ENCODE measurements at places on chromosomes 16 and 17.

GRCh38 chr17:47956791-47957590 is 692 bp downstream of the PRR15L start:
- DNase-seq = no peak

- no peak for DNase-seq
These were observed 24.7 kb downstream of the NTAN1 start for GRCh38 chr16:15031179-15031578.

DNA sequence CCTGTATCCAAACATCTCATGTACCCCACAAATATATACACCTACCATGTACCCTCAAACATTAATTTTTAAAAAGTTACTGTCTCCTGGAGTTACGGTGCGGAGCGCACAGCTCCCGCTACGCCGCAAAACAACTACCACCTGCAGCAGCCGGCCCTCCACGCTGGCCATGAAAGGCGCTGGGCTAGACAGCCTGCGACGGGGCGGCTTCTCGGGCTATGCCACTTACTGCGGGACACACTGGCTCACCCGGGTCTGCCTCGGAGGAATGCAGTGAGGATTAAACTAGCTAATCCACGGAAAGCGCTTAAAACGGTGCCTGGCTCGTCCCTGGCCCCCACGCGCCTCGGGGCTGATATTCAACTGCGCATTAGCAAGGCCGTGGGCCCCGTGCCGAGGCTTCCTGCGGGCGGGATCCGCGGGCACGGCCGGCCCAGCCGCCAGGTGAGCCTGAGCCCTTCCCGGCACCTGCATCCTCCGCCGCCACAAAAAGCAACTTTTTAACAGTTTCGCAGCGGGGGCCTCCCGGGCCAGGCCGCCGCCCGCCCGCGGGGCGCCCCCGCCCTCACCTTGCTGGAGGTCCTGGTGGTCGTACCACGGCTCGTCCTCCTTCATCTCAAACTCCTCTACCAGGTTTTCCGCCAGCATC is 633 bp downstream of the CDR2 start:
- DNase-seq = peak; percentile 44

DNA sequence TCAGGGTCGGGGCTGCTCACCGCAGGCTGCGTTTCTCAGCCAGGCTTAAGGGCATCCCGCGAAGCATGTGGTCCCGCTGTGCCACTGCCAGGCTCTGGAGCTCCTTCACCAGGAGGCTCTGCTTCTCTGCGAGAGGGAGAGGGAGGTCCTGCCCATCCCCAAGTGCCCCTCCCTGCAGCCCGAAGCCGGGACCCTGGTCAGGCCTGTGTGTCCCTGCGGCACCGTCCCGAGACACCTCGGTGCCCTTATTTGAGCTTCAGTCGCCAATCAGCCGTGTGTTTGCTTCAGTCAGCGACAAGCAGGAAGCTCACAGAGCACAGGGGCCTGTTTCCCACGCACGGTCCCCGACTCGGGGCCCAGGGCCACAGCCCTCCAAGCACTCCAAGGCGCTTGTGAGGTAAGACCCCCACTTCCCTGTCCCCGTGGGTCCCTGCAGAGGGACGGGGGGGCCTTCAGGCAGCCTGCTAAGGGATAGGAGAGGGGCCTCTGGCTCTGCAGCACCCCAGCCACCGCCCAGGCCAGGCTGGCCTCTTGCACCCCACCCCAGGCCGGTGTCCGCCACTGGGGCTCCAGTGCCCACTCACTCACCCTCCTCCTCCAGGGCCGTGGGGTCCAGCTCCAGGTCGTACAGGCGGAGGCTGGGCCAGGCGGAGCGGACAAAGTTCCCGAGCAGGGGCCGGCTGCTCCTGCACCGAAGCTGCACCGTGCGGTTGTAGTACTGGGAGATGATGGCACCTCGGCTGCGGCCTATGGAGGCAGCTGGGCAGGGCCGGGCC is 3.2 kb downstream of the TMC6 start:
- no peak for DNase-seq

GRCh38 chr17:38897176-38897575 is 27.3 kb downstream of the LASP1 start:
- no peak for DNase-seq

GRCh38 chr17:38719289-38719942 is 10.7 kb upstream of the CISD3 start:
- DNase-seq = no peak

DNA sequence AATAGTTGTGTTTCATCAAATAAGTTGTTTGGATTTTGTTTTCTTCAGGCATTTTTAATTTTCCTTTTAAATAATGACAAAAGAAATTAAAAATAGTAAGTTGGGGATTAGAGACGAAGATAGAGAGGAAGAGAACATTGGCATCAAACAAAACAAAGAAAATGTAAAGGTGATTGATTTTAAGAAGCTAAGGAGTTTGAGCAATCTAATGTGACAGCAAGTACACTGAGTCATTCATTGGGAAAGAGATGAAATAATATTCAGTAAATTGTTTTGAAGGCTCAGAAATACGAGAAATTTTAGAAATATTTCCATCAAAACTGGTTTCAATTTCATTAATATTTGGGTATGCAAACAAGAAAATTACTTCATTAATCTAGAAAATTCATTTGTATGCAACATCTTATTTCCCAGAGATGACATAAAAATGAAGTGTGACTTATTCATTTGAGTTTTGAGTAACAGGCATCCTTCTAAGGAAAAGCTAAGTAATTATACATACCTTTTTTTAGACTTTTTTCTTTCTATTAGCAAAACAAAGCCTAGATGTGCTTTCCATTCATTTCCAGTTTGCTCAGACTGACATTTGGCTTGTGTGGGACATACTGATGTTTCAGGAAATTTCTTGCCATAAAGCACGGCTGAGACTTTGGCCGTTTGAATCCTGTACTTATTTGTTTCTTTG is 66.7 kb downstream of the COX10 start:
- DNase-seq = no peak

GRCh38 chr17:82297714-82298537 is 19.5 kb downstream of the CD7 start:
- peak; percentile 96 for DNase-seq

DNA sequence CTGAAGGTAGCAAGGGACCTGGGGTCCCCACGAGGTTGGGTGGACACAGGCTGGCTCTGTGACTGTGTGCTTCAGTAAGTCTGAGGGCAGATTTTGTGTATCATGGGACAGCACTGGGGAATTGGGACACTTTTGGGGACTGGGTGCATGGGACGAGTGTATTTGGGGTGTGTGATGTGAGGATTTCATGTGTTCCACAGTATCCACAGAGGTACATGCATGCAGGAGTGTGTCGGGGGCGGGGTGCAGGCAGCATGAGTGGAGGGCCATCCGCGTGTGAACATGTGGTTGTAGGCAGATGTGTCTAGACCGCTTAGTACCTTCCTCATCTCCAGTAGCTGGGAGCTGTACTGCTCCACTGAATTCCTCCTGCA is 1.1 kb upstream of the DLX3 start:
- DNase-seq = no peak

- no peak for DNase-seq
These were observed 46.1 kb upstream of the DNAJA2 start for GRCh38 chr16:47019568-47019967.

- no peak for DNase-seq
These were observed 122.3 kb upstream of the CIBAR2 start for GRCh38 chr16:85234310-85235204.

GRCh38 chr16:77838597-77839255 is 50.4 kb downstream of the VAT1L start:
- DNase-seq = no peak

DNA sequence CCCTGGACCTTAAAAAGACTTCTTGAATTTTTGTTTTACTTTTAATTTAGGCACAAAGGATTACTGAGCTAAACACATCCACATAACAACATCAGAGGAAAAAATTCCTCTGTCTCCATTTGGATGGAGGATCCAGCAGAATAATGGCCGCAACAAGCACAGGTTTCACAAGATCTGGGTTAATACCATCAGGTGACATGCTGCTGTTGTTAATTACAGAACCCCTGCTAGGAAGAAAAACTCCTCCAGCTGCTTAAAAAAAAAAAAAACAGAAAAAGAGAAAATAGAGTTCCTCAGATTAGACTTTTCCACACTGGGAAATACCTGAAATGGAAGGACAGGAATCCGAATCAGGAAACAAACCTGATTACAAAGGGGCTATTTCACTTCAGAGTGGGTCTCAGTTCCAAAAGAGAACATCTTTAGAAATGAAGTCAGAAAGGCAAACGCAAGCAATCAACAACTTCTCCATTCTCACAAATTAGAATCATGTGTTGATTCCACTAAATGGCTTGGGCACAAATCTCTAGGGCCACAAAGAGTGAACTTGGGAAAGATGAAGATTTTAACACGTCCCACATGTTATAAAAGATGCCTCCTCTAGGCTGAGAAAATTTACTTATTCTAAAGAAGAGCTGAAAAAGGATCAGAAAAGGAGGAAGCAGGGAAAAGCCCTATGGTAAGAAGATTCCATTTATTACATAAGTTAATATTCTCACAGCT is 44.0 kb downstream of the SPOP start:
- DNase-seq = no peak

GRCh38 chr17:19448341-19449268 is 37.6 kb downstream of the RNF112 start:
- no peak for DNase-seq

GRCh38 chr17:13749166-13749890 is 147.6 kb upstream of the HS3ST3A1 start:
- no peak for DNase-seq
